ENCODE measurements at places on chromosomes 6 and 20. TPM values are rescaled to one million over a fixed set of nuclear protein-coding genes. Genes with fewer than 3 reads are reported as not detected.

HDAC2 gene
- 59.3 TPM for total RNA-seq

ZHX3 gene
- total RNA-seq: 22.5 TPM

HCRTR2 gene
- not detected for total RNA-seq

NKAIN4 gene
- total RNA-seq: not detected

All from aortic smooth muscle cell (primary cell).